ENCODE measurements at places on chromosomes 5 and 9. TPM values are rescaled to one million over a fixed set of nuclear protein-coding genes. Genes with fewer than 3 reads are reported as not detected.

Gene KIF4B
- not detected for total RNA-seq

Gene FCN2
- total RNA-seq, result not detected

Gene MSMP
- total RNA-seq, result not detected

Gene SLC6A18
- not detected for total RNA-seq

Data from chondrocyte (in vitro differentiated cells).